DND-41 (cell line): ENCODE measurements at places on chromosomes 3 and 15.

DNA sequence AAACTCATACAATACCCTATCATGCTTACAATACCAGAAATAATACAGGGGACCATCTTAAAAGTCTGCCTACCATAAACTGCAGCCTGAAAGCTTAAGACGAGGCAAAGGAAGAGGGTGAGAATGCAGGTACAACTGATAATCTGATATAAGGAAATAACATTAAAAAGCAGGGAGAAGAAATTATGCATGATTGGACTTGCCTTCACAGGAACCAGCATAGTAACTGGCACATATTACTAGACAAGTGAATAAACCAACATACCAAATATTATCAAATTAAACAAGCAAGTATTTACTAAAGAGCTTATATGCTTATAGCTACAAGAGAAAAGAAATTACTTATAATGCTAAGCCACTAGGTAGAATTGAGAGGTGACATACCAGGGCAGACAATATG is 18.7 kb downstream of the ANKRD28 start:
- DNase-seq: no peak

- no peak for DNase-seq
Measured at GRCh38 chr15:65931221-65931620, 61.9 kb downstream of the RAB11A start.

DNA sequence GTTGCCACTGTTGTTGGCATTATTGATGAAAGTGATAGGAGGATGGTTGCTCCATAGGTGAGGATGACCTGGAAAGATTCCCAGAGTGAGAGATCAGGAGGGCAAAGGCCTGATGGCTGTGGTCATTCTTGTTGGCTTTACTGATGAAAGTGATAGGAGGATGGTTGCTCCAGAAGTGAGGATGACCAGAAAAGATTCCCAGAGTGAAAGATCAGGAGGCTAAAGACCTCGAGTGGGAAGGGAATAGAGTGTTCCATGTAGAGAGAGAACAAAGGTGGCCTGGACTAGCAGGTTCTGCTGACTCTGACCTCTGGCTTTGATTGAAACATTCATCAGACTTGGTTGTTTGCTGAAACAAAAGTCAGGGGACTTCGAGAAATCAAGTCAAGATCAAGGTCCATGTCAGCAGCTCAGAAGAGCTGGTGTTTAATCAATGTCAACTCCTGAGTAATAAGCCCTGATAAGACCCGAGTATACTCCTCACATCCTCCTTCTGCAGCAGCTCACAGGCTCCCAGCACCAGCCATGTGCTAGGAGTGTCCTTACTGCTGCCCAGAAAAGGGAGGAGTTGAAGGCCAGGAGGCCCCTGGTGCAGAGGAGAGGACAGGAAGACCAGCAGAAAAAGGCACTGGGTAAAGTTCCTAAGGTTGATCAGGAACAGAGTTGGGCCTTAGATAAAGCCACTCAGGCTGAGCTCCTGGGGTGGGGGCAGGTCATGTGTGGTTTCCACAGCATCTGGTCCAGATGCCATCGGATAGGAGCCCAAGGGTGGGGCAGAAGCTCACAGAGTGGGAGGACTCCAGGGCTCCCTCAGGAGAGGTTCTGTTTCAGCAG is 19.9 kb downstream of the CYP8B1 start:
- DNase-seq: no peak

- DNase-seq: no peak
Measured at GRCh38 chr3:60344340-60344739, 906.9 kb downstream of the FHIT start.

- DNase-seq: no peak
Measured at GRCh38 chr3:172323894-172324610, 124.2 kb downstream of the GHSR start.

DNA sequence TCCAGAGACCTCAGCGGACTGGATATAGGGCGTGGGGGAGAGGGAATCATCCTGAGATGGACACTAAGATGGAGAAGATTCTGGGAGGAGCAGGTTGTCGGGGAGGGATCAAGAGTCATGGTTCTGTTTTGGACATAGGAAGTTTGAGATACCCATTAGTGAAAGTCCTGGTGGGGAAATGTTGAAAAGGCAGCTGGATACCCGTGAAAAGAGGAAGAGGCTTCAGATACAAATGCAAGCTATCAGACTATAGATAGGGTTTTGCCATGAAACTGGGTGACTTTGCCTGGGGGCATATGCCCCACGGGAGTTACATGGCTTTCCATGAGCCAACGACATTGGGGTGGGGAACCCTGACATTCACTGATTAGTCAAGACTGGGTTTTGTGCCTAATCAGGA is 1.1 kb upstream of the GPR62 start:
- DNase-seq: no peak
